Activated CD4-positive, alpha-beta T cell treated with anti-CD3 and anti-CD28 coated beads, Interleukin-2, amount 50 U/mL, for 1 hour (primary cell): ENCODE measurements at places on chromosomes 6 and 20.
A peak's percentile ranks its signal among the peaks of the same experiment; 100 is the strongest.

DNA sequence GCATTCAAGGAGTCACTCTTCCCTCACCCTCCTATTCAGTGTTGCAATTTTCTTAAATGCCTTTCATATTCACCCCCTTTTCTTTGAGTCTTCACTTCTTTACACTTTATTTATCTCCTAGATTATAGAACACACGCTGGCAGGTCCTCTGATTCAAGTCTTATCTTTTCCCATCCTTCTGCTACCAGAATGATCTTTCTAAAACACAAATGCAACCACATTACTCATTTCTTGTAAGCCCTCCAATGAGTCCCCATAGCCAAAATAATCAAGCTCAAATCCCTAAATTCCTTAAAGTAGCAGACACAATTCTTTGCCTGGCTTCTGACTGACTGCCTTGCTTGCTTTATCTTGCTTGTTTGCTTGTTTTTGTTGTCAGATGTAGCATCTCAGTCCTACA, 920.0 kb downstream of the TFAP2A start:
- DNase-seq = no peak

DNA sequence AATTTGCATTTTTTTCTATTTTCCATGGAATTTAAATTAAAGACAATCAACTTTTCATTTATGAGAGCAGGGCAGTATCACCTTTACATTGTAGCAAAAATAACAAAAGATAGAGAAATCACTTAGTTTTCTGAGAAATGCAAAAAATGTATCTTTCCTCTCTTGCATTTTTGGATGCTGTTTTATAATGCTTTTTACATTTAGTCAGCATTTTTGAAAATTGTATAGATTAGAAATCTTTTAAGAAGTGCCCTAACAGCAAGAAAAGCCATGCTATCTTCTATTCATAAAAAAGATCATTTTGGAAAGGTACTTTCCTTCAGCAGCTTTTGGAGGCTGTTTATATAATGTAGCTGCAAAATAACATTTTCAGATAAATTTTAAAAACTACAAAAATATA, 421.8 kb downstream of the EYS start:
- DNase-seq = no peak

- no peak for DNase-seq
Observed at GRCh38 chr6:133704371-133704770, 184.5 kb upstream of the TCF21 start.

DNA sequence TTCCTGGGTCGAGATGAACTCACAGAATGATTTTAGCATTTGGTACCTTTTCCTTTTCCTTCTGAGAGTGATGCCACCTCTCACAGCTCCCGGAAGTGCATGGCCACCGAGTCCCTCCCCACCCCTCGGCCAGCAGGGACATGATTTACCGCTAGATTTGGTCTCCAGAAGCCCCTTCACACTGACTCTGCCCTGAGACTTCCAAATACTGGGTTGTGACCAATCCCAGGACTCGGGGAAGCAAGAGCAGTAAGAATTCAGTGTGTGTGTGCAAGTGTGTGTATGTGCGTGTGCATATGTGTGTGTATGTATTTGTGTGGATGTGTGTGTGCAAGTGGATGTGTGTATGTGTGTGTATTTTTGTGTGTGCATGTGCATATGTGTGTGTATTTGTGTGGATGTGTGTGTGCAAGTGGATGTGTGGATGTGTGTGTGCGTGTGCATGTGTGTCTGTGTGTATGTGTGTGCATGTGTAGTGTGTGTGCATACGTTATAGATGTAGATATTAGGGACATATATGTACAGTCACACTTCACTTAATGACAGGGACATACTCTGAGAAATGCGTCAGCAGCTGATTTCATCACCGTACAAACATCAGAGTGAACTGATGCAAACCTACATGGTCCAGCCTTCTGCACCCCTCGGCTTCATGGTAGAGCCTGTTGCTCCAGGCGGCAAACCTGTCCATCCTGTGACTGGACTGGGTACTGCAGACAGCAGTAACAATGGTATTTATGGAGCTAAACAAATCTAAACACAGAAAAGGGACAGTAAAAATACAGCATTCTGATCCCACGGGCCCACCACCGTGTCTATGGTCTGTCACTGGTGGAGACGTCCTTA, 374.5 kb downstream of the TAF4 start:
- DNase-seq = no peak

DNA sequence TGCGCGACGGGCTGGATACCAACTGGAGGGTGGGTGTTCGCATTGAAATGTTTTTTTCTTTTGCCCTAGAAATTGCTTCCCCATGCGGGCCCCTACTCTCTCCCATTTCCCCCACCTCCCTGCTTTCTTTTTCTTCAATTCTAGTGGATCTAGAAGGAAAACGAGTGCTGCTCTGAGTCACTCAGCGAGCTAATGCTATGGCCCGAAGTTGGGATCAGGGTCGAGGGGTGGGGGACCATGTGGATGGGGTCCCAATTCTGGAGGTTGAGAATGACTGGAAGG, 71.5 kb downstream of the SOX4 start:
- DNase-seq = no peak

DNA sequence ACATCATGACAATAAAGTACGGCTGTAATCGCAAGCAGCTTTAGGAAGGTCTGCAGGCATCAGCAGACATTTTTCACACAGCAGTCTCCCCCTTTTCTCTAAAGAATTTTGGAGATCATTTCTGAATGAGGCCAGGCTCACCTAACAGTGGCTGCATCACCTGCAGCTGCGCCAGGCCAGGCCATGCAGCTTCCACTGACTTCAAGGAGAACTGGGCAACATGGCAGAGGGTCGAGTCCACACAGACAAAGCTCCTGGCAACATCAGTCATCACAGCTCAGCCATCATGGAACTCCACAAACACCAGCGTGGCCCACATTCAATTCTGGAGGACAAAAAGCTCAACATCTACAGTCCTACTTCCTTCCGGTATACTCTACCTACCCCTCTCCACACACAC, 17.8 kb upstream of the FOXC1 start:
- DNase-seq = no peak

DNA sequence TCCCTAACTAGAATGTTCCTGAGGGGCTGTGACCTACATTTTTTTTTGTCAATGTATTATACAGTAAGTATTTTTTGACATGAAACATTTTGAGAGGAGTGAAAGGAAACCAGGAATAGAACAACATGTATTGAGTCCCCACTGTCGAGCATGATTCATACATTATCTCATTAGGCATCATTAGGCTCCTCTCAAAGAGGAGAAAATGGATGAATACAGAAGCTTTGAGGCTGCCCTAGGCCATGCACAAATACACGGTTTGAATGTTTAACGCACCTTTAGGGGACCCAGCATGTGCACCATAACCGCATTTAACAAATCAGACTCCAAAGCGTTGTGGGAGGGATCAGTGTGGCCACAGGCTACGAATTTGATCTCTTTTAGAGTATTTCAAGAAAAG, 87.8 kb downstream of the TBXT start:
- DNase-seq = no peak

DNA sequence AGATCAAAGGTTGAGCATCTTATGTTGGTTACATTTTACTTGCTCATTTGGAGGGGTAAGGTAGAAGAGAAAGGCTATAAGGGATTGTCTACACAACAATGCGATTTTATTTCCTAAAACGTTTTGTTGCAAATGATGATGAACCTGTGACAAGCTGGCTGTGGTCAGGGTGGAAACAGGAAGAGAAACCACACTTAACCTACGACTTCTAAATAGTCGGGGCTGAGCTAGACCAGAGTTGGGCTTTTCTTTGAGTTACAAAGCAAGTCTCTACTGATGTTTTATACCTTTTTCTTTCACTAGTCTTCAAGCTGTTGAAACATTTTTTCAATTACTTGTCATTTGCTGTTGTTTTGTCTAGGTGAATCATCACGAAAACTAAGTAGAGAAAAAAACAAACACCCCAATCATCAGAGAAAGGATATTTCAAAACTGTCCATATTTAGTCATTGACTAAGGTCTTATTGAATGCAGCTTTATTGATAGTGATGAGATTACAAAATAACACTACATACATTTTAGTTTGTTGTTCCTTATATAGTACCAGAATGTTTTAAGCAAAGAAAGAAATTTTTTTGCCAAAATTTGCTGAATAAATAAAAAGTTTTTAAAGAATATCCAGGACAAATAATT, 18.0 kb downstream of the KLHL31 start:
- peak; percentile 15 for DNase-seq

GRCh38 chr6:73452107-73452461, at the start of gene CGAS:
Gene CGAS, minus strand, starts transcription at chr6:73452297. Its CDS starts 116 bp downstream, at chr6:73452181.
- peak; percentile 72 for DNase-seq

DNA sequence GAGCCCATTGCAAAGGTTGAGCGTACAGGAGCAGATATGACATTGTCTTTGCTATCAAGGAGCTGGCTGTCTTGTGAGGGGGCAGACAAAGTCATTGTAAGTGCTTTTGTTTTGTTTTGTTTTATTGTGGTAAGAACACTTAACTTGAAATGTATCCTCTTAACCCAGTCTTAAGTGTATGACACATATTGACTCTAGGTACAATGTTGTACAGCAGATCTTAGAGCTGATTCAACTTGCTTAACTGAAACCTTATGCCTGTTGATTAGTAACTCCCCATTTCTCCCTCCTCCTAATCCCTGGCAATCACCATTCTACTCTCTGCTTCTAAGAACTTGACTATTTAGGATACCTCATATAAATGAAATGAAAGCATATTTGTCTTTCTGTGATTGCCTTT, 429.0 kb downstream of the BMP2 start:
- no peak for DNase-seq

GRCh38 chr6:154261688-154262397, 94.8 kb downstream of the IPCEF1 start:
- no peak for DNase-seq
